ENCODE measurements at places on chromosomes 6 and 20.
A peak's percentile ranks its signal among the peaks of the same experiment; 100 is the strongest.

- no peak for DNase-seq
Observed at GRCh38 chr6:158497620-158498019, 62.3 kb upstream of the TMEM181 start.

DNA sequence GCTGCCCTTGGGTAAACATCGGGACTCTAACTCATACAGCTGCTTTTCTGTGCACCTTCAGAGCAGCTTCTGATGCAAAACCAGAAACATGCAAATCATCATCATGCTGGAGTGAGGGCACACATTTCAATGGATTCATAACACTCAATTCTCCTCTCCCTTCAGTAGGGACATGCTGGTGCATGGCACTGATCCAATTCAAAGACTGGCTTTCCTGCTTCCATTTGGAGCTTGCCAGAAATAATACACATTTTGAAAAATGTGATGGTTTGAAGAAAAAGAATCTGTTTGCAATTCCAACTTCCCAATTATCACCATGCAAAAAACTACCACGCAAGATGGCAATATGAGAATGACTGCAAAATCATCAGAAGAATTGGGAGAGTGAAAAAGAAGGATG, 65.2 kb upstream of the PDE10A start:
- no peak for DNase-seq

DNA sequence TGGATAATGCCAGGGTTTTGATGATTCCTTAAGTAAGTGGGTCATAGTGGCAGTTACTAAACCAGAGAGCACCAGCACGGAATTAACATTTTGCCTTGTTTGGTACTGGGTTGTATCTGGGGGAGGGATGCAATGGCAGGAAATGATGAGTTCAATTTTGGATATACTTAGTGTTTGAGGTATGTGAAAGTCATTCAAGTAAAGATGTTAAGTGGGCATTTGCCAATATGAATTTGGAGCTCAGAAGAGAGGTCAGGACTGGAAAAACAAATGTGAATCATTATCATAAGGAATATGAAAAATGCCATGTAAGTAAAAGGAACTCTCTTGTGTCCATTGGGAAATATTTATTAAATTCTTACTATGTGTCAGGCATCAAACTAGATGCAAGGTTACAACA, 6.2 kb downstream of the PXT1 start:
- DNase-seq, result no peak

GRCh38 chr6:42025845-42026243, 24.5 kb upstream of the TAF8 start:
- DNase-seq, result no peak

- no peak for DNase-seq
Observed at GRCh38 chr20:63359164-63359934, 1.8 kb downstream of the CHRNA4 start.

DNA sequence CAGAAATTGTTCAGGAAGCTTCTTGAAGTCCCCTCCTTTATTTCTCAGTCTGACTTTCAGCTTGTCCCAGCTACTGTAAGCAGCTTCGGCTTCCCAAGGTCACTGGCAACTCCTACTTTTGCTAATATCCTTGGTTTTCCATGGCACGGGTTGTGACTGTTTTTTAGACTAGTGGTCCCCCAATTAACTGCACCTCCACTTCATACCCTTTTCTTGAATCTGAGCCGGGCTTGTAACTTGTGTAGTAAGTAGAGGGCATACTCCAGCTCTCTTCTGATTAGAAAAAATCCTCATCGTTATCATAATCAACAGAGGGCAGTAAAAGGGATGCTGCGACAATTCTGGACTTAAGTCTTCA, 162.3 kb upstream of the TNFAIP3 start:
- no peak for DNase-seq

DNA sequence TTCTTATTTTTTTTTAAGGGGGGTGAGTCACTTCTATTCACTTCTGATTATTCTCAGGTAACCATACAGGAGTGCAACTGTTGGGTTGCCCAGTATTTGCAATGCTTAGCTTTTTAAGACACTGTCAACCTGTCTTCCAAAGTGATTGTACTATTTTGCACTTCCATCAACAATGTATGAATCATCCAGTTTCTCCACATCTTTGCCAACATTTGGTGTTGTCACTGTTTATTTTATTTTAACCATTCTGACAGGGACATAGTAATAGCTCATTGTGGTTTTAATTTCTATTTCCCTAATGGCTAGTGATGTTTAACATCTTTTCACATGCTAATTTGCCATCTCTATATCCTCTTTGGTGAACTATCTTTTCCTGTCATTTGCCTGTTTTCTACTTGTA, 1.4 kb upstream of the SLC13A3 start:
- no peak for DNase-seq

- no peak for DNase-seq
Observed at GRCh38 chr20:10075606-10076005, 40.8 kb downstream of the ANKEF1 start.

DNA sequence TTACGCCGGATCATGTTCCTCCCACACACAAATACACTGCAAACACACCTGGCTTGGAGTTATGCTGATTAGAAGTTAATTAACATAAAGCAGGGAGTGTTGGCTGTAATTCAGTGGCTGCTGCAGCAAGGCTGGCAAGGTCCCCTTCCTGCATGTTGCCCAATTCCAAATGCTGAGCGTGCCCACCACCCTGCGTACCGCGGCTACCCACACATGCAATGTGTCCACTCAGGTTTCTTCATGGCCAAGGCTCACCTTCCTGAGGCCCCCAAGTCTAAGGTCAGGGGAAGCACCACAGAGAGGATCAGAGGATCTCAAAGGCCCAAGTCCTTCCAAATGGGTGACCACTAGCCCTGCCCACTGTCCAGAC, 11.6 kb upstream of the PRND start:
- DNase-seq, result no peak

GRCh38 chr6:15264902-15265761, 19.3 kb downstream of the JARID2 start:
- DNase-seq, result no peak

- peak; percentile 65 for DNase-seq
Observed at GRCh38 chr20:64053841-64054661, 4.6 kb upstream of the SOX18 start.

- DNase-seq, result no peak
Observed at GRCh38 chr20:41329435-41330342, 10.9 kb upstream of the LPIN3 start.

DNA sequence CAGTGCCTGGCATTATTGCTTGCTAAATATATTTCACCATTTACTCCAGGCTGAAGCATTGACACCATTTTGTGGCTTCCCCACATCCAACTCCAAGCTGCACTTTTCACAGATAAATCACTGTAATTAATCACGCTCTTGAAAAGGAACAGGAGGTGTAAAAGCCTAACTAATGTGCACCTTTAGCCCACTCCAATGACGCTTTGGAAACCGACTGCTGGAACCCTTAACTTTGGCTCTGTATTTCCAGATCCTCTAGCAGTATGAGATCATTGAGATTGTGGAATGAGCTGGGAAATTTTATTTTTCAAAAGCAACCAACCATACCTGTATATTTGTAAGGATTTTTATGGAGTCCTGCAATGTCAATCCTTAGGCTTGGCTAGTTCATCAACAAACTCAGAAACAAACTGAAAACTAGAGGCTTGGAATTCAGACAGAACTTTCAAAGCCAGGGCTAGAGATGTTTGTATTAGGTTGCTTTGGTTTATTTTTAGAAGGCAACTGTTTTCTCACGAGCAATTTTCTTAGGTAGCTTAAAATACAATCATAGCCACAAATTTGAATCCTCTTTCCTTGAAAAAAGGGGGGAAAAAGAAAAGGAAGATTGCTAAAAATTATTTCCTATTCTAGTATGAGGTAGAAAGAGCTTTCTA, 52.8 kb upstream of the UTRN start:
- no peak for DNase-seq

DNA sequence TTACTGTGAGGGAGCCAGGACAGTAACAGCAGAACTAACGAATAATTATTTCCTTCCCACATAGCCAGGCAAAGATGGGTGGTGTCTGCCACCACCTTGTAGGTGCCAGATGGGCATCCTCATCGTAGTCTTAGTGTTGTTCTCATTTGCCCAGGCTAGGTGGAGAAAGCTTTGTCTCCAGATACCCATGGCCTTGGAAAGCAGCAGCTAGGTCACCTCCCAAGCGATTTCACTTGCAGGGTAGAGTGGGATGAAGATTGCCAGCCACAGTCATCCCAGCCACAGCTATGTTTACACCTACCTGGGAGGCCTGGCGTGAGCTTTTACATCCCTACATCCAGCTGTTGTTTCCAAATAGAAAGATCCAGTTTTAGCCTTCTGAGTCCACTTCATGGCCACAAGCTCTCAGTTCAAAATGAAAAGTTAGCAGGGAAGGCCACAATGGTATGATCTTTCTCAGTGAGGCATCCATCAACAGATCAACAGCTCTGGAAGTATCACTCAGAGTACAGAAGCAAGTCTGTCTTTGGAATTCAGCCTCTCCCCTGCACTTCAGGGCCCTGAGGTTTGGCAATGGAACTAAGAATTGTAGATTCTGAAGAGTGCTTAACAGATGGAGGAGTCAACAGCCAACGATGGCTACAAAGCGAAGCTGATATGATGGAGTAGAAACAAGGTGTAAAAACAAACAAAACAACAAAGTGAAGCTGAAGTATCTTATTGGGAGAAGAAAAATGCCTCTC, 11.0 kb upstream of the SNRPC start:
- DNase-seq, result no peak

GRCh38 chr20:3406481-3407039, 909 bp downstream of the DNAAF9 start:
- DNase-seq, result peak; percentile 20

DNA sequence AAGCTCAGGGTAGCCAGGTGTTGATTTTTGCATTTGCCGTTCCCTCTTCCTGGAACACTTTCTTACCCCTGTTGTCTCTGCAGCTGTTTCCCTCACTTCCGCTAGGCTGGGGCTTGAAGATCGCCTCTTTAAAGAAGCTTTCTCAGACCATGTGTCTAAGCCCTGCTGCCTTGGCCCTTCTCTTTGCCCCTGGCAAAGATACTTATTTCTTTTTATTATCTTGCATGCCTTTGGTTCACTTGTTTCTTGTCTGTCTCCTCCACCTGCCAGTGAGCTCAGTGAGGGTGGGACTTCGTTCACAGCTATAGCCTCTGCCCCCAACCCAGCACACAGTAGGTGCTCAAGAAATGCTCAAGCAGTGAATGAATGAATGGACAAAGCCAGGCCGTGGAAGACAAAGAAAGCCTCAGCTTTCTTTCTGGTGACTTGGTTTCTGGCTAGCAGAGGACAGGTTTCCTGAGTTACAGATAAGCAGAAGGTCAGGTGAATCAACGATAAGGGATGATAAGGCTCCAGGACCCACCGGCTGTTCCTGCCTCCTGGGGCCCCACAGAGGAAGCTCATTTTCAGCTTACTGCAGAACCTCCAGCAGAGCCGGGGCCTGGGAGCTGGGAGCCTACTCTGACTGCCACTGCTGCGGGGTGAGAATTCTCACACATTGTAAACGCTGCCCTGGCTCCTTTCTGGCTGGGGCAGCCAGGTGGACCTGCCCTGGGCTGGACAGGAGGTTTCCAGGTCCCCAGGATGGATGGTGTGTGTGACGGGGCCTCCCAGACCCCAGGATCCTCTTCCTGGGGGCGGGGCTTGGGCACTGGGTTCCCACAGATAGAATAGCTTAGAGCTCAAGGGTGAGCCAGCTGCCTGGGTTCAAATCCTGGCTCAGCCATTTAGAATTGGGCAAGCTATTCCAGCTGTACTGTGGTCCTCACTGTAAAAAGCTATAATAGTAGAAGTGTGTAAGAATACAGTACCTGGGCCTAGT, 29.8 kb downstream of the SNAI1 start:
- peak; percentile 36 for DNase-seq

- peak; percentile 48 for DNase-seq
Observed at GRCh38 chr6:117270055-117270842, 4.9 kb downstream of the VGLL2 start.

- DNase-seq, result no peak
Observed at GRCh38 chr20:57087102-57087501, 179.3 kb downstream of the BMP7 start.

DNA sequence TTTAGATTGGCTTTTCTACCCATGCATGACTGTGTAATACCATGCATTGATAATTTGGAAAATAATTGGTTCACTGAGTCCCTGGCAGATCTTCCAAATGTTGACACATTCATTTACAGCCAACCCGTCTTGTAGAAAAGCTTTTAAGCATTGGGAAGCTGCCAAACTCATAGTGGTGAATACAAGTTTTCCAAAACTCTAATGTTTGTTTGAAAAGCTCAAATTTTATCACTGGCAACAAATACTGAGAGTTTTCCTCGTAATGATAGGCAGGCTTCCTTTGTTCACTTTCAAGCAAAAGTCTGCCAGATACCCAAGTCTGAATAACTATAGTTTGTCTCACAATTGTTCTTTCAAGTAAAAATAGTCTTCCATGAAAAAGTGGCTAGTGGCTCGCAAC, 143.0 kb downstream of the FIG4 start:
- DNase-seq, result no peak

DNA sequence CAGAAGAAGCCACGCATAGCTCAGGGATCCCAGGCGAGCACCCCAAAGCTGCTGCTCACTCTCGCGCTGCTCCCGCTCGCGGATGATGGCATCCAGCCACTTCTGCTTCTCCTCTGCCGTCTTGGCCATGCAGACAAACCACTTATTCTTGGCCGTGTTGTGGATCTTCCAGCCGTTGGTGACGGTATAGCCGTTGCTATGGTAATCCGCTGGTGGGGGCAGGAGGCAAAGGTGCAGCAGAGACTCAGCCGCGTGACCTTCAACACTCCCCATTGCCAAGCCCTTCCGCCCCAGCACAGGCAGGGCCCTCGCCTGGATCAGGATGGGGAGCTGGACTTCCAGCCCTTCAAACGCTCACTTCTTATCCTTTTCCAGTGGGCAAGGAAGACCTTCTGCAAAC, 136.9 kb downstream of the PREX1 start:
- DNase-seq, result no peak

- DNase-seq, result no peak
Observed at GRCh38 chr6:5866547-5867051, 140.1 kb downstream of the NRN1 start.

- DNase-seq, result no peak
Observed at GRCh38 chr6:26043384-26044139, 43.7 kb upstream of the HFE start.

GRCh38 chr20:5002077-5002413, 735 bp upstream of the SLC23A2 start:
- DNase-seq, result peak; percentile 58

- DNase-seq, result peak; percentile 41
Observed at GRCh38 chr20:37407573-37408002, 61.6 kb downstream of the SRC start.

DNA sequence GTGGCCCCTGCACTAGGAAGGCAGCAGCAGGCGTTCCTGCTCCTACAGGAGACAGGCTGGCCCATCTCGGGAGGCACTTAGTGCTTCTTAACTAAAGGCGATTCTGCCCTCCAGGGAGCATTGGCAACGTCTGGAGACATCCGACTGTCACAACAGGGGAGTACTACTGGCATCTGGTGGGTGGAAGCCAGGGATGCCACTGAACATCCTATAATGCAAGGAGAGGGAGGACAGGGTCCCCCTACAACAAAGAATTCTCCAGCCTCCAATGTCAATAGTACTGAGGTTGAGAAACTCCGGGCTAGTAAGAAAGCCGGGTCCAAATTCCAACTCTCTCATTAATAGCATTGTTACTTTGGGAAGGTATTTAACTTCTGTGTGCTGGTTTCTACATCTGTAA, 119.4 kb upstream of the ARMC2 start:
- DNase-seq, result no peak

Measured in WERI-Rb-1 (cell line).